ENCODE measurements at places on chromosomes 2 and 18.

GRCh38 chr2:133517876-133518275 is 50.4 kb downstream of the NCKAP5 start:
- no peak for DNase-seq

DNA sequence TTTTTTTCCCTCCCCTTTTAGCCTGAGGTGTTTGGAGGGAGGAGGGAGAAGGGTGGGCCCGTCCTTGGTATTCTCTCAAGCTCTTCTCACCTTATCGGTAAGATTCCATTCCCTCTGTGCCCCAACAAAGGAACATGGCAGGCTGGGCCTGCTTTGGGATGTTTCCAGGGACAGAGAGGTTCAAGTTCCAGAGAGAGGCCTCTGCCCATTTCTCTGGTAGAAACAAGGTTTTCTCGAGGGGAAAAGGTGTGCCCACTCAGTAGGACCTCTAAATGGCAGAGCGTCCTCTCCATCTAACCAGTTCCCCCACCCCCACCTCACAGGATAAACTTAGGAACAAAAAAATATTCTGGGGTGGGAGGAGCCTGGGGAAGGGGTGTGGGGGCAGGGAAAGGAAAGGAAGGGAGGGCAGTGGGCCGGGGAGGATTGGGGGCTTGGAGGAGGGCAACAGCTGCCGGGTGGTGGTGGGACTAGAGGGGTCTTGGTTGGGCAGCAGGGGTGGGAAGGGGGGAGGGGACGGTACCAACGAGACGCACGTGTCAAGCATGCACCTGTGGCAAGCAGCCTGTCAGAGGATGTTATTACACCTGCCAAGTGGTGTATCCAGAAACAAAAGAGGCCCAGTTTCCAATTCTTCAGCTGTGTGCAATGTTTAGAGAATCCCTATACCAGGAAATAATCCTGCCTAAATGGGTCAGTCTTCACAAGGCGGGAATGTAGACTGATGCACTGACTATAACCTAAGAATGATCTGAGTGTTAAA is 2.1 kb downstream of the PCBP1 start:
- no peak for DNase-seq

DNA sequence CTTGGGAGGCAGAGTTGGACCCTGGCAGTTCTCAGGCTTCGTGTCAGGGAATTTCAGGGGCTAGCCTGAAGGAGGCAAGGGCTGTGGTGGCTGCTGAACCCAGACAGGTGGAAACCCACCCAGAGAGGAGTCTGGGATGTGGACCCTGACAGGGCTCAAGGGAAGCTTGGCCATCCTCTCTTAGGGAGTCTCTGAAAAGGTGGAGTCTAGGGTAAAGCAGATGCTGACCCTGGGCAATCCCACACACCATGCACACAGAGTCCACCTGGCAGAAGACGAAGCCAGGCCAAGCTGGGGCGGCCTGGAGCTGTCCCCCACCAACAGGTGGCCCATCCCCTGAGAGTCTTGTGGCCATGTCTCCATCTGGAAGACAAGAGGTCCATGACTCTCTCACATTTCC is 41.2 kb upstream of the TEX51 start:
- no peak for DNase-seq

DNA sequence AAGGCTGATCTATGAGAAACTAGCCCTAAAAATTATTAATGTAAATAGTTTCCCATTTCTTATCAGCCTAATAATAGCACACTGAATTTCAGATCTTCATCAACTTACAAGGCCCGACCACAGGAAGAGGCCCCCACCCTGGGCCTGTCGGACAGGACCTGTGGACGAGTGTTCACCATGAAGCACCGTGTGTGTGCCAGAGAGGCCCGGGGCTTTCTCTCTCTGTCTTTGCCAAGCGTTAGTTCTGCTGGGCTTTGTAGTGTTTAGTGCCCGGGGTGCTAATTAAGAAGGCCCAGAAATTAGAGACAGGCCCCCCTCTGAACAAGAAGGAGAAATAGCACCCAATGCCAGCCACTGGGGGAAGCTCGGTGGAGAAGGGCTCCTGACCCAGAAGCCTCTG is 265.7 kb downstream of the TWIST2 start:
- DNase-seq = no peak

- no peak for DNase-seq
Observed at GRCh38 chr2:71454221-71455010, 1.1 kb downstream of the DYSF start.

DNA sequence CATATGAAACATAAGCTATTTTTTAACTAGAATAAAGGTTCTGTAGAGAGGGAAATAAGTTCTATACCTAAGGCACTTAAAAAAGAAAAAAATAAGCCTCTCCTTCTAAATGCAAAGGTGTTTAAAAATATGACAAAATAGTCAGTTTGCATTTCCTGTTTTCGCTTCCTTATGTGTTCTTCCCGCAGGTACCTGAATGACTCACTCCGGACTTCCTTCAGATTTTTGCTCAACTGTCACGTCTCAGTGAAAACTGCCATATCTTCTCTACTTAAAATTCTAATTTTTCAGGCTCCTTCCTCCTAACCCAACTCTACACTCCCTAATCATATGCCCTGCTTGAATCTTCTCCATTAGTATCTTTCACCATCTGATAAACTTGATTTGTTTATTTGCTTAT is 1333.1 kb downstream of the LRP1B start:
- no peak for DNase-seq

DNA sequence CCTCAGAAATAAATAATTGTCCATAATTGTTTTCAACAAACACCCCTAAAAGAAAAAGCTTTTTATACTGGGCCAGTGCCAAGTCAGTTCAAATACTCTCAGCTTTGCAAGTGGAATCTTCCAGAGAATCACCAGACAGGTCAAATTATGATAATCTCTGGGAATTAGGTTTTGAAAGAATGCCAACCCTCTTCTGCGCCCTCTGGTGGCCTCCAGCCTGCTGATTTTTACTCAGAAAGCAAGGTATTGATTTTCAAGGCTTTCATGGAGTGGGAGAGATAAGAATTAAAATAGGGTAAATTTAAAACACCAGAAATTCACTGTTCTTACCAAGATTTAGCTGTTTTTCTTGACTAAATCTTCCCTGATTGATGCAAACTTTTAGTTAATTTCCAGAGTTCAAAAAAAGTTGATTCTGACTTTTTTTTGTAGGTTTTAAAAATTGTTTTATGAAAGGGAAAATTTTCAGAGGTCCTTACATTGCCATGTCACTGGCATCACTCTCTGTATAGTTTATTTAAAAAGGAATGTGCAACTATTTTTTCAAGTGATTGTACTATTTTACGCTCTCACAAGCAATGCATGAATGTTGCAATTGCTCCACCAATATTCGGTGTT is 282.9 kb upstream of the TNP1 start:
- DNase-seq = peak; percentile 69

GRCh38 chr2:239343946-239344856 is 56.6 kb downstream of the HDAC4 start:
- DNase-seq = no peak

GRCh38 chr2:200741468-200742202 is 70.1 kb upstream of the BZW1 start:
- no peak for DNase-seq

DNA sequence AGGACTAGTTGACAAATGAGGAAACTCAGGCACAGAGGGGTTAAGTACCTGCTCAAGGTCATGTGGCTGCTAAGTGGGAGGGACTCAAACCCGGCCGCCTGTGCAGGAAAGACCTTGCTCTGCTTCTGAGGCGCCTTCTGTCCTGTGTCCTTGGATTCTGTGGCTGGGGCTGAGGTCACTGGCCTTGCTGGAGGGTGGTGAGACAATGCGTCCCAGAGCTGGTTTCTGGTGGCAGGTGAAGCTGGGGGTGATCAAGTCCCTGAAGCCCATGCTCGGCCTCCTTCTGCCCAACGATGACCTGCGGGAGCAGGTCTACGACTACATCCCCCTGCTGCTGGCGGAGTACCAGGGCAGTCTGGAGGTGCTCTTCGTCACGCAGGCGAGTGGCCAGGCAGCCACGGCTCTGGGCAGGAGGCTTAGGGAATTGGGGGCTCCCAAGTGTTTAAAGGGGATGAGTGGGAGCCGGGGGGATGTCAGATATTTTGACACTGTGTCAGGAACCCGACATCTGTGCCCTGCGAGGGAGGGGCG is 16.1 kb downstream of the MROH2A start:
- DNase-seq = no peak

GRCh38 chr18:59619816-59620215 is 77.4 kb downstream of the CCBE1 start:
- no peak for DNase-seq

GRCh38 chr18:36185157-36185556 is 2.1 kb upstream of the MOCOS start:
- DNase-seq = no peak

GRCh38 chr2:176334729-176335128 is 65.5 kb downstream of the MTX2 start:
- DNase-seq = no peak

DNA sequence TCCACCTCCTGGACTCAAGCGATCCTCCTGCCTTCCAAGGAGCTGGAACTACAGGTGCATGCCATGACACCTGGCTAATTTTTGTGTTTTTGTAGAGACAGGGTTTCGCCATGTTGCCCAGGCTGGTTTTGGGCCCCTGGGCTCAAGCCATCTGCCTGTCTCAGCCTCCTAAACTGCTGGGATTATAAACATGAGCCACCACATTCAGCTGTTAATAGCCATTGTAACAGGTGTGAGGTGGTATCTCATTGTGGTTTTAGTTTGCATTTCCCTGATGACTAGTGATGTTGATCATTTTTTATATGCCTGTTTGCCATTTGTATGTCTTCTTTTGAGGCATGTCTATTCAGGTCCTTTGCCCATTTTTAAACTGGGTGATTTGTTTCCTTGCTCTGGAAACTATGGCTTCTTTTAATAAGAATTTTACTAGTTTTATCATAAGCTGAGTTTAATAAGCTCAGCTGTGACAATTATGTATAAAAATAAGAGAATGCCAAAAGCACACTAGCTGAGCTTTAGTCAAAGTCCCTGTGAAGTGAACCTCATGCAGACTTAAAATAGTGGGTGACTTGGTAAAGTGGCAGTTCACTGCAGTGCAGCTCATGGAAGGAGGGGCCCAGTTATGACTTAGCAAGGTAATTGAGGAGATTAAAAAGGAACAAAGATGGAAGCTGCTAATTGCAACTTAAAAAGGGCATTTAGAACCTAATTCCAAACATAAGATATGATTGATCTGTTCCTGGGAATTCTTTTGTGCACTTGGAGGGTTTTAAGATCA is 465.1 kb downstream of the TGIF1 start:
- DNase-seq = no peak

- peak; percentile 16 for DNase-seq
Observed at GRCh38 chr2:47569658-47570475, 166.9 kb downstream of the MSH2 start.

DNA sequence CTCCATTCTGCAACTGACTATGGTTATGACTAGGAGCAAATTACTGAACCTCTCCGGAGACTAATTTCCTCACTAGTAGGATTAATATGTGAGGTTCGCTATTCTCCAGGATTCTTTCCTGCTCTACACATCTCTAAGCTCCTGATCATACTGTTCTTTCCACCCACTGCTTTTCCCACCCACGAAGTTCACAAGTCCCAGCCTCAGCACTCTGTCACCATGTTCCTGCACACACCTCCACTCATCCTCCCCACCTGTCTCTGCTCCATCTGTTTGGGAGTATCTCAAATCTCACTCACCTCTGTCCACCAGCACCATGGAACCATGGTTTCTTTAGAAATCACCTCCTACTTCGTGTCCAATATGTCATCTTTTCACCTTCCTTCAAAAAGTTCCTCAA is 185.3 kb downstream of the LRATD1 start:
- no peak for DNase-seq

DNA sequence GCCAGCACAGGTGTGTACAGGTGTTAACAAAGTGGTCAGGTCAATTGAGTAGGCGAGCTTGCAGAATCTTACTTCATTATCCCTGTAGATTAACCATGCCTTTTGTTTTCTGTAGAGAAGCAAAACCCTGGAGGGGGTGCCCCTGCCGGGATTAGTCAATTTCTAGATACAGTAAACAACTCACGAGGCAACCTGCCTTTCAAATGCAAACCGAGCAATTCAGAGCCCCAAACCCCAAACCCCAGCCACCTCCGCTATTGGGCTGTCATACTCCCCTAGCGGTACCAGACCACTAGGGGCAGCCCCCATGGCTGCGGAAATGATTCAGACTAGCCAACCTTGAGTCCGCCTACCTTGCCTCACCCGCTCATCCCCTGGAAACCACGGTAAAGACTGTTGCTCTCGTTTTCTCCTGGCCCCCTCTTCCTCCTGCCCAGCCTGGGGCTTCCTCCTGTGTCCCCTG is 61.4 kb upstream of the KIF5C start:
- DNase-seq = no peak

DNA sequence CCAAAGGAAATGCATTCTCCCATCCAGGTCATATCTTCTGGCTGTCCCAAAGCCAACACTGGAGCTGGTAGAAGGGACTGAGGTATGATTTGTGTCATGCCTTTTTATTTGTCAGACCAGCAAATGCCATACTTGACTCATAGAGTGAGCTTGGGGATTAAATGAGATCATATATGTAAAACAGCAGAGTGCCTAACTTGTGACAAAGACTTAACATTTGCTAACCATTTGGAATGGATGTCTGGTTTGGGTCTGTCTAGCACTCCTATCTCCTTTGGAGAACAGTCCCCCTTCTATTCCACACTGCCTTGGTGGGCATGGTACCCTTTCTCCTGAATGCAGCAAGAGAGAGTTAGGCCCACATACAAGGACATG is 128.5 kb upstream of the LGALSL start:
- DNase-seq = no peak

Data from SK-N-DZ (cell line).